ENCODE measurements at places on chromosomes 1 and 21.

- no peak for DNase-seq
These were observed 9.8 kb upstream of the COL6A1 start for GRCh38 chr21:45971616-45972352.

GRCh38 chr1:234975122-234975940 is 153.3 kb downstream of the TOMM20 start:
- no peak for DNase-seq

DNA sequence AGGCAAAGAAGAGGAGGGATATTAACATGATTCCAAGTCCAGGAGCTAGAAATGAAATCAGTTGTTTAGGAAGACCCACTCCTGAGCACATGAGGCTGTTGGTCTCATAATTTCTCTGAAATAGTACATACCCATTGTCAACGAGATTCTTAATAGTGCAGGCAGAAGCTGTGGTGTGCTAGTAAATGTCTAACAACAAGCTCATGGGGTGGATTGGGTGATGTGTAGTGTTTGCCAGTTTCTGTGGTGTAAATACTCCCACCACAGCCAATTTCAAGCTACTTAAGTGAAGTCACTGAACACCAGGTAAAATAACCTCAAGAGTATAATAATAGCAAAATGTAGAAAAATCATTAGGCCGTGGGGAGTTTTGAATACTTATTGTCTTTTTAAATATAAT is 42.0 kb downstream of the SYF2 start:
- no peak for DNase-seq

DNA sequence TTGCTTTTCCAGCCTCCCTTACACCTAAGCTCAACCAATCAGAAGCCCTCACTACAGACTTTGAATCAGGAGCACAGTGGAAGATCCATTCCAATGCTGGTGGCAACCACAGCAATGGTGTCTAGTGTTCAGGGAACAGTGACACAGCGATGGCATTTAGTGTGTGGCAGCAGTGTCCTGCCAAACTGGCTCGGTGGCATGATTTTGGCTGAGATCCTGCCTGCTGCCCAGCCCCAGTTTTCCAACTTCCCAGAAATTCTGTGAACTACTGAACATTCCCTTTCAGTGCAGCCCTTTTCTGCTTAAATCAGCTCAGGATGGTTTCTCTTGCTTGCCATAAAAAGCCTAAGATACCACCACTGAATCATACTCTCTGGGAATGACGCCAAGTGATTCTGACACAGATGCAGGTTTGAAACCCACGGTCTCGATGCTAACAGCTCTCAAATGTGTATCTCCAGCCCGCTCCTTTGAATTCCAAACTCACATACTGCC is 8.8 kb downstream of the ASAP3 start:
- peak; percentile 9 for DNase-seq

- no peak for DNase-seq
These were observed 6.3 kb downstream of the EXTL1 start for GRCh38 chr1:26027716-26028489.

GRCh38 chr1:165753934-165754333 is 14.7 kb downstream of the TMCO1 start:
- no peak for DNase-seq

DNA sequence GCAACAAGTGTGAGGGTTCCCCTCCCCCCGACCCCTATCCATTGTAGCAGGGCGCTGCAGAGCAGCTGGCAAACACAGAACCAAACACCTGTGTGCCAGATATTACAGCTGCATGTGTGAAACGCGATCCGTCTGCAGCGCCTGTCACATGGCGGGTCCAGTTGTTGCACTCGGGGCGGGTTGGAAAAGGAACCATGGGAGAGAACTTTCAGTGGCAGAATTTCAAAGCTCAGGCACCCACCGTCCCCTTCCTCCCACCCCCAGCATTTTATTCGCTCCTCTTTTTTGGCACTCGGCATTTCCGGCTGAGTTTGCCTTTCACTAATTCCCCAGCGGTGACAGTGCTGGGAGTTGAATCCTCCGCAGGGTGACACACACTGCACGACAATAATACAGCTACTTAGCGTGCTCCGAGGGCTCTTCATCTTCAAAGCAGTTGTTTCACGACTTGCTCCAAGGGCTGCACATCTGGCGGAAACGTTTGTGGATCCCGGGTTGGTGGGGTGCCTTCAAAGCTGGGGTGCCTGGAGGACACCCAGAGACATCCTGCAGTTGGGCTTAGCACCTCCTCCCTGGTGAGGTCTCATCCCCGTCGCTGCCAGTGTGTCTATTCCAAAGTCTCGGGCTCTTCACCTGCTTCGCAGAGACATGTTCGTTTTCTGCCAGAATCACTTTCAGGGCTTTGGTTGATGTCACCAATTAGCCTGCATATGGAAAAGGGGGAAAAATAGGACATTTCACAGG is 180.7 kb downstream of the ZBTB18 start:
- no peak for DNase-seq

GRCh38 chr1:94309216-94309615 is 71.8 kb upstream of the ARHGAP29 start:
- no peak for DNase-seq

DNA sequence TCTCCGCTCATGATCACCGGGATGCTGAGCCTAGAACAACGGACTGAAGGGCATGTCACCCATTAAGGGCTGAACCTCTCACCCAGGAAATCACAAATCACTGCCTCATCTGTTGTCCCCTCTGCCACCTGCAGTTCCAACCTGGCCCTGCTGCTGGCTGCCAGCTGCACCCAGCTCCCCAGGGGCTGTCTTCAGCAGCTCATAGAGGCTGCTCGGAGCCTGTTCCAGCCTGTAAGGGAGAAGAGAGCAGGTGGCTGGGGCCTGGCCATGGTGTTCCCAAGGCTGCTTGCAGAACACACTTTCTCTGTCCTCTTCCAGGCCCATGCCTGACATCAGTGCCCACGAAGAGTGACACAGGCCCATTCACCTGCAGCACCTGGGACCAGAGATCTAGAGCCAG is 44.5 kb upstream of the DISP3 start:
- DNase-seq, result no peak

DNA sequence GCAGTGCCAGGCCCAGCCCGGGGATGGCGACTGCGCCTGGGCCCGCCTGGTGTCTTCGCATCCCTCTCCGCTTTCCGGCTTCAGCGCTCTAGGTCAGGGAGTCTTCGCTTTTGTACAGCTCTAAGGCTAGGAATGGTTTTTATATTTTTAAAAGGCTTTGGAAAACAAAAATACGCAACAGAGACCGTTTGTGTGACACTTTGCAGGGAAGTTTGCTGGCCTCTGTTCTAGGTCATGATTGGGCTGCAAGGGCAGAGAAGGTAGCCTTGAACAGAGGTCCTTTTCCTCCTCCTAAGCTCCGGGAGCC is 719 bp downstream of the SOD1 start:
- DNase-seq, result no peak

DNA sequence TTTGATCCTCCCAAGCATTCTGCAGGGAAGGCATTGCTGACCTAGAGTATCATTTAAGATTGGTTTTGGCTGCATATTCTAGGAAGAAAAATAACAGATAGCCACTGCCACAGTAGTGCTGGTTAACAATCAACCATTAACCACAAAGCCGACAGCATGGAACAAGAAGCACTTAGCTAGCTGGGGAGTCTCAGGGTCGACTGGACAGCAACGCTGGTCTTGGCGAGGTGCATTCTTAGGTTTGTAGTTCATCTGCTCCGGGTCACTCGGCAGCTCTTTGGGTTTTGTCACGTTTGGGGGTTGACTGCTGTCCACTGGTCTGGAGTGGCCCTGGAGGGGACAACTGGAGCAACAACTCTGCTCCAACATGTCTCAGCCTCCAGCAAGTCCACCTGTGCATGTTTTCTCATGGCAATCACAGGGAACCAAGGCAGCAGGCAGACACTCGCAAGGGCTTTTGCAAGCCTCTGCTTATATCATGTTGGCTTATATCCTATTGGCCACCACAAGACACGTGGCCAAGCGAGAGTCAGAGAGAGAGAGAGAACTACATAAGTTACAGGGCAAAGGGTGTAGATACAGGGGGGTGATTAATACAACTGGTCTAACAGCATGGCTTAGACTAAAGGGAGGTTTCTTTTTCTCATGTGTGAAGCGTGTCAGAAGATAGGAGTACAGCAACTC is 99.5 kb downstream of the LACTBL1 start:
- no peak for DNase-seq

DNA sequence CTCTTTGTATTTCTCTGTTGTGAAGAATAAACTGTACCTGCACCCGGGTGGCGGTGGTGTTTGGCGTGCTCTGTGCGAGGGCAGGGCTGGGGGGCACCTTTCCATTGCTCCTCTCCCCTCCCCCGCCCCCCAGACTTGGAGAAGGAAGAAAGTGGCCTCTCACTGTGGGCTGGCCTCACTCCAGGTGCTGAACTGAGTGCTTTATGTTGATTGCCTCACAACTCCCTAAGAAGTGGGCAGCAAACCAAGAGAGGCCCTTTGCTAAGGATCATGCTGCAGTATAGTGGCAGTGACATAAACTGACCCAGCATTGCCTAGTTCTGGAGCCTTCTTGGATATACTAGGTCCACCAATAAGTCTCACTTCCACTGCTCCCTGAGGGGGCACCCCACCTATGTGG is 20.2 kb downstream of the A3GALT2 start:
- peak; percentile 17 for DNase-seq

DNA sequence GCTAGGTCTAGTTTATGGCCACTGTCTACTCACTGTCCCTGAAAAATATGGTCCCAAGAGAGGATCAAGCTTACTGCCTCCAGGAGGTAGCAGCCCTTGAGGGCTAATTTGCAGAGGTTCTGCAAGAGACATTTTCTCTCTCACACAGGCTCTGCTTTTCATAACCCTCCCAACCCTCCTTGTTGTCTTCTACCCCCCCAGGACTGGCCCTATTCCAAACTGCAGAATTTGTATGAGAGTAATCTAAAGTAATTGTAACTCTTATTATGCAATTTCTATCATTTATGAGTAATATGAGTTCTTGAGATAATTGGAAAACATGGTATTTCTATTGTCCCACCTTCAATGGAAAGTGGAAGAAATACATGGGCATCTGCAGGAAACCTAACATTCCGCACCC is 70.4 kb upstream of the CD55 start:
- no peak for DNase-seq

- no peak for DNase-seq
These were observed 117.2 kb downstream of the PCP4 start for GRCh38 chr21:39984286-39984991.

GRCh38 chr1:185069202-185069772 is 23.9 kb downstream of the RNF2 start:
- no peak for DNase-seq

Data from globus pallidus (tissue), 1 donor.